WERI-Rb-1 (cell line): ENCODE measurements at places on chromosomes 11 and 22.
A peak's percentile ranks its signal among the peaks of the same experiment; 100 is the strongest.

DNA sequence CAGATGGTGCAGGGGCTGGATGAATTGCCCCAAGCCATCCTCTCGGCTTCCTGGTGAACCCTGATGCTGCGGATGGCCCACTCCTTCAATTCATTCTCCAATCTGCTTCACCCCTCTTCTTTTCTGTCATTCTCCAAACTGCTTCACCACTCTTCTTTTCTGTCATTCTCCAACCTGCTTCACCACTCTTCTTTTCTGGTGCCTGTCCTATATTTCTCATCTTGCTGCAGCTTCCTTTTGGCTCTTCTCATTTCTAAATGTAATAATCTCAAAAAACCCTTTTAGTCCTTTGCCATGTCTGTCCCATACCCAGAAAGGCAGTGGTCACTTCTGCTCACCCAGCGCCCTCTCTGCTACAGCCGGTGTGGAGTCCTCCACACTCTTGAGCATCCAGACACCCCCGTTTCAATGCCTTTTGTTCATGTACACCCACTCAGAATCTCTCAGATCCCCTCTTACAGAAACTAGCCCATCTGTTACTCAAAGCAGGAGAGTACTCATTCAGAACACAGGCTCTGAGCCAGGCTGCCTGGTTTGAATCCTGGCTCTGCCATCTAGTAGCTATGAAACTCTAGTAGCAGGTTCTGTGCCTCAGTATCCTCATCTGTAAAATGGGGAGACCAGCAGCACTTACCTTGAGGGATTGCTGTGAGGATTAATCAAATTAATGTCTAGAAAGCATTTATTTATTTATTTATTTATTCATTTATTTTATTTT, 14.9 kb downstream of the SERPIND1 start:
- DNase-seq: no peak

- no peak for DNase-seq
These were observed 65.1 kb upstream of the RASD2 start for GRCh38 chr22:35475545-35475944.

DNA sequence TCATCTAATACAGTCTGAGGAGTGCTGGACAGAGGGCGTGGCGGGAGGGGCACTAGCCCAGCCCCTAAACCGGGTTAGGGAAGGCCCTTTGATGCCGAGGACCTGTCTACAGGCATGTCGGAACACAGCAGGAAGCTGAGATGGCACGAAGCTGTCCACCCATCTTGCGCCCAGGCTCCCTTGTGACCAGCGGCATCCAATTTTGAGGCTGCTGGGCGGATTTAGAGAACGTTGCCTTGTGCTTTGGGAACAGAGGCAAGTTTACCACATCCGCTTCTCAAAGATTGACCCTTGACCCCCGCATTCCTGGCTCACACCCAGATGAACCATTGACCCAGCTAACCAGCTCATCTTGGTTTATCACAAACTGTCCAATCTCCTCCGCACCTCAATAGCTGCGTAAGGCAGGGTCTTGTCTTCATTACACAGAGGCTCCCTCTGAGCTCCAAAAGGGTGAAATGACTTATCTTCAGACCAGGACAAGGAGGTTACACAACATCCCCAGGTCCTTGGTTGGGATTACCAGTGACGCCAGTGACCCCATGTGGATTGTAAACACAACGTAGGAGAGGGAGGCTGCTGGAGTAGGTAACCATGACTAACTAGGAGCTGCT, 4.5 kb downstream of the FAM83F start:
- peak; percentile 69 for DNase-seq

DNA sequence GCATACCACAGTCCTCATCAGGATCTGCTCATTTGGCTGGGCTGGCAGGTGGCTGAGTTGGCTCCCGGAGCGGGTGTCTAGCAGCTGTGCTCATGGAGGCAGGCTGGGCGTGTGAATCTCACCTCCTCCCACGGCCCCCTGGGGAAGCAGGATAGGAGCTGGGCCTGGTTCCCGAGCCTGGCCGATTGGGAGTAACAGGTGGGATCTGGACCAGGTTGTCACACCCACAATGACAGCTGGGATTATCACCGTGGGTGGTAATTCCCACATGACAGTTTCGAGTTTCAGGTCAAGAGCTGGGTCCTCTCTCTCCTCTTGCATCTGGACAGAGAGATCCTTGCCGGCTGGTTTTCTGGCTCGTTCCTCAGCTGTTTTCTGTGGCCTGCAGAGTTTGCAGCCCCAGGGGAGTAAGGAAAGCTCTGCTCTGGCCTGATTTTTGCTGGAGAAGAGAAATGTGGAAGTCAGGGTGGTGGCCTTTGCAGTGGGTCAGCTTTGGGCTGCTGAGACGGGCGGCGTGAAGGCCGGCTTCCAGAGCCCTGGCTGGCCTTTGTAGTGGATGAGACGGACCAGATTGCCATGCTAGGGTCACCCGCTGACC, 57.0 kb downstream of the BCR start:
- peak; percentile 95 for DNase-seq

GRCh38 chr11:82085493-82085892, 648.2 kb downstream of the FAM181B start:
- DNase-seq: no peak

DNA sequence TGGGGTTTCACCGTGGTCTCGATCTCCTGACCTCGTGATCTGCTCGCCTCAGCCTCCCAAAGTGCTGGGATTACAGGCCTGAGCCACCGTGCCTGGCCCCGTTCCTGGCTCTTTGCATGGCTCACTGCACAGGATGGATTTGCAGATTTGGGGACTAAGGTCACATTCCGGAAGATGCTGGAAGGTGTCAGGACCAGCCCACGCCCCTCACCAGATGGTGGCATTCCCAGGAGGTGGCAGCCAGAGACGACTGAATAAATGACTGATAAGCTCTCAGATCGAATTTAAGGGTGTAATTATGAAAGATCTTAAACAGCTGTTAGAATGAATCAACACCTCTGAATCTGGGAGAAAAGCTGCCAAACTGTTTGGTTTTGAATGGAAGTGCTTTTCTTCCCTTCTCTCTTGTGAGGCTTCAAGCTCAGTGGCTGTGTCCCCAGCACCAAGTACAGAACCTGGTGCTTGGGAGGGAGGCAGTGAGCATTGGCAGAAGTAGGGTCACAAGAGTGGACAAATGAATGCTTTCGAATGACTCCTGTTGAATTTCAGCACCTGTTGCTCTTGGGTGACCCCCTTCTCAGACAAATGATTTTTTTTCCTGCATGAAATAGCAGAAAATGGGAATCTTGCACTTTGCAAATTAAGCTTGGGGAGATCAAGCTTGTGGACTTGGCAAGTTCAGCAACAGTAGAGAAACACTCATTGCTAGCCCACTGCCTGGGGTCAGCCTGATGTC, 69.6 kb downstream of the KIAA1671 start:
- peak; percentile 43 for DNase-seq

GRCh38 chr11:114989536-114989935, 311.2 kb downstream of the NXPE2 start:
- DNase-seq: no peak

- DNase-seq: no peak
These were observed 16.6 kb upstream of the STK33 start for GRCh38 chr11:8610532-8611116.

DNA sequence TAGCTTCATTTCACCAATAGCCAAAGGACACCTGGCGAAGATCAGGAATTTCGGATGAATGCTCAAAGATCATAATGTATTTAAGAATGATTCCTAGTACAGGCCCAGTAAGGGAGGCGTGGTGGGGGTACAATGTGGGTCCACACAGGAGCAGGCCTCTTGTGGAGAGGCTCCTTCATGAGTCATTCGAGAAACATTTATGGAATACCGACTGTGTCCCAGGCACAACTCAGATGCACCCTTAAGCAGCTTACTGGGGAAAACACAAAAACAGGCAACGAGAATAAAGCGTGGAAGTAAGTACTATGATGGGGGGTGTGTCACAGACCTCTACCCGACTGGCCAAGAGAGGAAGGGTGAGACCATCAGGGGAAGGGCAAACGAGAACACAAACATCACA, 44.5 kb downstream of the SMCO4 start:
- no peak for DNase-seq

- no peak for DNase-seq
These were observed 4.1 kb downstream of the CCDC188 start for GRCh38 chr22:20146777-20147176.

- no peak for DNase-seq
These were observed 123.4 kb downstream of the COMMD9 start for GRCh38 chr11:36165621-36166397.
